Fibroblast of skin of back (primary cell): ENCODE measurements at places on chromosomes 12 and 14.

- DNase-seq = no peak
Observed at GRCh38 chr12:92378682-92379479, 233.2 kb upstream of the BTG1 start.

DNA sequence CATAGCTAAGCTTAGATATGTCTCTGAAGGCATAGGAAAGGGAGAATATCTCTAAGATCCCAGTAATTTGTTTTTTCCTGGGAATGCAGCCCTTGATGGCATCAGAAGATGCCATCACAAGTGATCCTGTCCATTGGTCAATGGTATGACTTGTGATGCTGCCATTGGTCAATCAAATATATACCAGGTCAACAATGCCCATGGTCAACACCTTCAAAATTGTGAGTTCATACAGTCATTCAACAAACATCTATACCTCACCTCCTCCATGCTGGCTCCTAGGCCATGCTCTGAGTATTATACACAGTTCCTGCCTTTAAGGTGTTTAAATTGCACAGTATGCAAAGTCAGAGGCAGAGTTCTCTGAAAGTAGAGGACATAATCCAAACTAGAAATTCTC, 19.3 kb upstream of the IL22 start:
- DNase-seq = no peak

DNA sequence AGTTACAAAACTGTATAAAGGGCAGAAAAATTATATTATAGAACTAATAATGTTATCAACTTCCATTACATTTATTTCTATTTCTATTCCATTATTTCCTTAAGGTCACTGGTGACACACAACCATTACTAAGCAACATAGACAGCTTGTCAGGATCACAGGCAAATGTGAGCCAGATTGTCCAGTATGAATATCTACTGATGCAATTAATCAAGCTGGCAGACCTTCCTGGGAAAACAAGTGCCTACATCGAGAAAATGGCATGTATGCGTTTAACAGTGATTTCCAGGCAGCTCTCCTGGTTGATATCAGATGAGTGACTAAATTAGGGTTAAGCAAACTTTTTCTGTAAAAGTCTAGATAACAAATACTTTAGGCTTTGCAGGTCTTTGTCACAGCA, 36.9 kb upstream of the TSPAN8 start:
- DNase-seq = no peak

- DNase-seq = no peak
Observed at GRCh38 chr12:93848523-93849101, 171.4 kb downstream of the CRADD start.

DNA sequence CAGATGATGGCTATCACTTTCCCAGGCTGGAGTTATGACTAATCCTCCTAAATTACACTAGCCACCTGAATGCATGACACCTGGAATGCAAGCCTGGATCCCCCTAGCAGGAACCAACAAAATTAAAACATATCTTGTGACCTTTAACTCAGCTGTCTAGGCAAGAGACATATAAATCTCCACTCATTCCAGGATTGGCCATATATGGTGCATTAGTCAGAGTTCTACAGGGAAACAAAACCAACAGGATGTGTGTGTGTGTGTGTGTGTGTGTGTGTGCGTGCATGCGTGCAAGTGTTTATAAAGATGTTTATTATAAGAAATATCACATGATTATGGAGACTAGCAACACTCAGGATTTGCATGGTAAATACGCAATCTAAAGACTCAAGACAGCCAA, 212.8 kb downstream of the KIF21A start:
- DNase-seq = no peak
